ENCODE measurements at places on chromosomes 12 and 14.

DNA sequence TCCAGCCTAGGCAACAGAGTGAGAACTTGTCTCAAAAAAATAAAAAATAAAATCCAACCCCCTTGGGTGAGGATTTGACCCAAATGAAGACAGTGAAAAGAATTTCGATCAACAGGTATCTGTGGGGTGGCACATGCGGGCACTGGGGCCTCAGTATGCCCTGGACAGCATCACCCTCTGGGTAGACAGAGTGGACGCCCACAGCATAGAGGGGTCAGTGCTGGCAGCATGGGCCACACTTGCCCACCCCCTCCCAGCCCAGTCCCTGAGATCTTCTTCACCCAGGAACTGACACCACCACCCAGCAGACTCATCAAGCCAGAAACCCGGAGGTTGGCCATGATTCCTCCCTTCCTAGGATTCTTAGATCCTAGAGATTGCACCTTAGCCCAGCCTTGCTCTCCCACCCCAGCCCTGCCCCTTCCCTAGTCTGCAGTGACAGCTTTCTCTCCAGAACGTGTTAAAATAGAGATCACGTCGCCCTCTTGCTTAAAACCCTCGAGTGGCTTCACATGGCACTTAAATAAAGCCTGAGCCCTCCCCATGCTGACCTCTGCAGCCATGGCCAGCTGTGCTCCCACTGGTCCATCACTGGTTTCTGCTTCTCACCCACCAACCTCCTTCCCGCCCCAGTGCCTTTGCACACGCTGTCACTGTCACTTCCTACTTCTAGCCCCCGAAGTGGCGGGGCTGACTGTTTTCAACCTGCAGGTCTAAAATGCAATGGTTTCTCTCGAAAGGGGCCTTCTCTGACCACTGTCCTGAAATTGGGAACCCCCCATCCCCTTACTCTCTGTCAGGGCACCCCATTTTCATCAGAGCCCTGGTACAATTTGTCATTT lies 26.2 kb upstream of the DYNC1H1 start:
- DNase-seq = no peak

DNA sequence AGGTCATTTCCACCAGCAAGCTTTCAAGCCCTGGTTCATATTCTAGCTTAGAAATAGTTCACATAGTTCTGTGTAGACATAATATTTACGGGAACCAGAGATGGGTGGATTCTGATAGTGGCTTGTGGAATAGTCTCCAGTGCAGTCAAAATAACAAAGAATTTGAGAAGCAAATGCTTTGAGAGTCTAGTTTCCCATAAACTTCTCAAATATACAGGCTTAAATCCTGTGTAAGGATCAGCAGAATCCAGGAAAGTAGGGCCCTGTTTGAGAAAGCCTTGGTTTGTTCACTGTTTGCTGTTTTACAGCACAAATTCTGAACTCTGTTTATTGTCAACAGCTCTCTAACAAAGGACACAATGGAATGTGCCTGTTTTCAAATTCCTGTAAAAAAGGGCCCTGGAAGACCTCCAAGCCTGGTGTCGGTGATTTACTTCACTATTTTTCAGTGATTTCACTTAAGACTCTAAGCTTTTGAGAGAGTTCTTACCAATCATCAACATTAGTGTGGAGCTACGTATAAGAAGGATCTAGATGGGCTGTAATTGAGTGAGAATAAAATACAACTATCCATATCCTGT lies 11.4 kb upstream of the FOS start:
- no peak for DNase-seq

DNA sequence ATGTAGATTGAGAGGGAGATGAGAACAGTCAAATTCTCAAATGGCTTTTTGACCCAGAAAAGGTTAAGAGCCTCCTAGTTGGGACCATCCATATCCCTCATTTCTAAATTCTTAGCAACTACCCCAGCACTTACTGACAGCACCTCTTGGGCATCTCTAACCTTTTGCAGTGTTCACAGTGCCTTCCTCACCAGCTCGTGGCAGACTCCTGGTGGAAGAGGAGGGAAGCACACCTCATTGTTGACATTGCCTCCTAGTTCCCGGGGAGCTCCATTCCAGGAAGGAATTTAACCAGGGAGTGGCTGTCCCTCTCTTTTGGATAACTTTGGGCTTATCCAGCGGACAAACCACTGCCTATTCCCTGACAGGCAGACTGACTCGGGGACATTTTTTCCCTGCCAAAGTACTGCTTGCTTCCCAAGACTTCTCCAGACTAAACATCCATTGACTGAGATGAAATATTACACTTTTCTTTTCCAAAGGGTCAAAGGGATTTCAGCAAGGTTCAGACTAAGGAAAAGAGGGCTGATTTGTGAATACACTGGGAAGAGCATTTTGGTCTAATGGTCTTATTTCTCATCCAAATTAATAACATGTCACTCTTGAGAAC lies 9.0 kb upstream of the OR6J1 start:
- peak; percentile 53 for DNase-seq

- DNase-seq = no peak
These were observed 24.6 kb downstream of the FAM222A start for GRCh38 chr12:109738209-109738608.

- DNase-seq = peak; percentile 86
These were observed at the start of gene ADCK1 for GRCh38 chr14:77799863-77800730. Gene ADCK1, plus strand, starts transcription at chr14:77800109. Its CDS starts 18,870 bp downstream, at chr14:77818979.

GRCh38 chr12:11805680-11806079 lies 156.2 kb downstream of the ETV6 start:
- no peak for DNase-seq

- DNase-seq = no peak
These were observed 429.4 kb upstream of the TMTC1 start for GRCh38 chr12:30213166-30213565.

DNA sequence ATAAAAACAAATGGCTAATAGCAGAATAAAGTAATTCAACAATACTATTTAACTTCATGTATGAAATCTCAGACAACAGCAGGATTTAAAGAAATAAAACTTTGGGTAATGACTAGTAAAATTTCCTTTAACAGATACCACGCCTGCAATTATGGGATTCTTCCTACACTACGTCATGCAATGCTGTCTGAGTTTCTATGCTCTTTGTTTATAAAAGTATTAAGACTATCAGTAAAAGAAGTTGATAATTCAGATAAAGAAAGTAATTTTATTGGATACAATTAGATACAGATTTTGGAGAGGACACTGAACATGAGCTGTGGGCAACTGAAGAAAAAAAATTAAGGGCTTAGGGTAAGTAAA lies 308.4 kb upstream of the LRFN5 start:
- DNase-seq = no peak

DNA sequence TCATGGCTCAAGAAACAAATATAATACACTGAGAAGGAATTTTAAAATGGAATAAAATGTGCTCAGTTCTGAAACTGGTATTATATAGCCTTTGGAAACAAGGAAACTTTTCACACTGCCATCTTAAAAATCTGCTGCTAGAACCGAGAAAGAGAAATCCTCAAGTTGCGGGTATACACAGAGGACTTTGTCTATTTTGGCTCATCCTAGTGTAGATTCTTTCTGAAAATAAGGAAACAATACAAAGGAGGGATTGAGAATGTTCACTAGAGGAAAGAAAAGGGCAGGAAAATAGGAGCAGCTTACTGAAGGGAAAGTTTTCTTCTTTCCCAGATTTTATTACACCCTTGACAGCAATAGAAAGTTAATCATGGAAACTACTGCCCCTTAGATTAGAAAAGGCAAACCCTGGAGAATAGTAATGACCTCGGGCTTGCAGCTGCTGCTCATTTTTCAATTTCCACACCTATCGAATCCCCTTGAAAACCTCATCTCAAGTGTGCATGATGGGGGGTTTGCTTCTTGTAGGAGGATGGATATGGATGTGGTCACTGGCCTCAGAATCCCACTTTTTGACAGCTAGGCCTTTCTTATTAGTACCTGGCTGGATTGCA lies 104.6 kb downstream of the DAAM1 start:
- DNase-seq = no peak

DNA sequence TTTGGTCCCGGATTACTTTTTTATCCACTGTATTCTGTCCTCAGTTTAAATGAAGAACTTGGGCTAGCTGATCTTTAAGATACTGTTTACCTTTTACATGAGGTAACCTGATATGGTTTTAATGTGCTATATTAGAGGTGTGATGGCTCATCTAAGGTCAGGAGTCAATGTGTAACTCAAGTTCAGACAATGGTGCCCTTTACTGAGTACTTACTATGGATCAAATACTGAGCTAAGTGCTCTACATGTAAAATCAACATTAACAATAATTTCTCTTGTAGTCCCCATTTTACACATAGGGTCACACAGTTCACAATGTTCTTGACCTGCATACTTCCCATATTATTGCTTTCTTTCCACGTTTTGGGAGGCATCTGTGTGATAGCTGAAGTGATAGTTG lies 79.2 kb downstream of the CEP83 start:
- DNase-seq = no peak

- no peak for DNase-seq
These were observed 3.7 kb upstream of the TAMALIN start for GRCh38 chr12:52003016-52003550.

DNA sequence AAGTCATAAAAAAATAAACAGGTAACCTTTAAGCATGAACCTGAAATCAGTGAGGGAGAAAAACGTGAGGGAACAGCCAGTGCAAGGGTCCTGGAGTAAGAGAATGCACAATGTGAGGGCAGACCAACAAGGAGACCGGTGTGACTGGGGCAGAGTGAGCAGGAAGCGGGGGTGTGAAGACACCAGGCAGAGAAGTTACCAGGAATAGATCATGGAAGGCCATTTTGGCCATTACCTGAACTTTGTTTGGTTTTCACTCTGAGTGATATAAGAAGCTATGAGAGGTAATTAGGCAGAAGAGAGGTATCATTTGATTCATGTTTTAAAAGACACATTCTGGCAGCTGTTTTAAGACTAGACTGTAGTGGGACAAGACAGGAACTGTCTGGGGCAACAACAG lies 15.0 kb downstream of the PAH start:
- no peak for DNase-seq

GRCh38 chr14:82421286-82421685 lies 887.6 kb upstream of the SEL1L start:
- DNase-seq = no peak

- DNase-seq = no peak
These were observed 192.2 kb upstream of the ARHGAP5 start for GRCh38 chr14:31884776-31885379.

- no peak for DNase-seq
These were observed 38.9 kb downstream of the ETV6 start for GRCh38 chr12:11688379-11688778.

- no peak for DNase-seq
These were observed 53.5 kb upstream of the DUSP6 start for GRCh38 chr12:89405626-89406345.

GRCh38 chr14:38210587-38211216 lies 3.0 kb downstream of the SSTR1 start:
- DNase-seq = no peak

GRCh38 chr14:97788364-97788763 lies 991.2 kb downstream of the VRK1 start:
- no peak for DNase-seq

DNA sequence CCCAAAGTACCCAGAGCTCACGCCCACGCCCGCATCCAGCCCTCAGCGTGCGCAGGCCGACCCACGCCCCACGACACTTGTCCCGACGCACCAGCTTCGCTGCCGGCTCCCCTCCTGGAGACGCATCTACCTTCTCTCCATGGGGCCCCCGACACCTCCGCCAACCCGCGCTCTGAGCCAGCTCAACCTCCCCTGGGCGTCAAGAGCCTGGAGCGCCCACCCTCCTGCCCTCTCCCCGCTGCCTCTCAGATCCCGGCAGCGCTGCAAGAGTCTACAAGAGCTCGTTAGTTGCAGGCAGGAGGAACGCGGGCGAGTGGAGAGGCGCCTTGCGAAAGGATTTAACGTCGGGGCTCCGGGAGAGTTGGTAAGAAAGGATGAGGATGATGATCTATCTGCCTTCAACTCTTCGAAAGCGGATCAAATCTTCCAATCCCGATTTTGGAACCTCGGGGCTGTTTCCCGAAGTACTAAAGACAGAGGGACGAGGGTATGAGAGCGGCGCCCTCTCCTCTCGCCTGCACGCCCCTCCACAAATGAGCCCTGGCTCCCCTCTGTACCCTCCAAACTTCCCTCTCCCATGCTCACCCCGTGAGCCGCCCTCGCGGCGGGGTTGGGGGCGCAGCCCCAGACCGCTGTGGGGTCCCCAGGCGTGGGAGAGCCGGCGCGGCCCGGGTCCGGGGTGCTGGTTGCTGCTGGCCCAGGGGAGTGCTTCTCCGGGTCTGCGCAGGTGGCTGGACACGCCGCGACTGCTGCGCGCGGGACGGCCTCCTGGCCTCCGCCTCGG lies 979 bp downstream of the LTBP2 start:
- no peak for DNase-seq

- no peak for DNase-seq
These were observed 778 bp downstream of the DNM1L start for GRCh38 chr12:32679920-32680237.

DNA sequence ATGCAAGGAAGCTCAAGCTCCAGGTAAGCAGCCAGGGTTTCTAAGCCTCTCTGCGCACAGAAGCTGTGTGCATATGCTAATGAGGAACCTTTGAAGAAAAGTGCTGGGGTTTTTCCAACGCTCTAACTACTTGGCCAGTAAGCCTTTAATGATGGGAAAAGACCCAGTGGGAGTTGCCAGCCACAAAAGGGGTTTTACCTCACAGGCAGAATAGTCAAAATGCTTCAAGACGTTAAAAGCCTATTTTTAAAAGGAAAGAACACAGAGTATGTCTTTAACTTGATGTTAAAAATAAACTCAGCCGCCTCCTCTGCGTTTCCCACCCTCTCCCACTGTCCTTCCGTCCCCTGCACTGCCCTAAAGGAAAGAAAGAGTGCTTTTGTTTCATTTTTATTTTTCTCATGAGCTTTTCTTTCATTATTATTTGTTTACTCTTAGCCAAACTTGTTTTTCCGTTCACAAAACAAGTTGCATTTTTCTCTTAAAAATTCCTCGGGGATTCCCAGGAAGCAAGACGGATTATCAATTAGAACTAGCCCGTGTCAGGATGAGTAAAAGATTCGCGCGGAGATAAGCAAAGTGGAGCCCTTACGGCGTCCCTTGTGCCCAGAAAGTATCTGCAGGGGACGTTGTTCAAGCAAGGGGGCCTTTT lies 209.8 kb upstream of the NUDT4 start:
- DNase-seq = peak; percentile 42

GRCh38 chr14:23580152-23580926 lies 1.7 kb upstream of the JPH4 start:
- DNase-seq = no peak

GRCh38 chr12:131494741-131495524 lies 216.0 kb upstream of the SFSWAP start:
- no peak for DNase-seq

DNA sequence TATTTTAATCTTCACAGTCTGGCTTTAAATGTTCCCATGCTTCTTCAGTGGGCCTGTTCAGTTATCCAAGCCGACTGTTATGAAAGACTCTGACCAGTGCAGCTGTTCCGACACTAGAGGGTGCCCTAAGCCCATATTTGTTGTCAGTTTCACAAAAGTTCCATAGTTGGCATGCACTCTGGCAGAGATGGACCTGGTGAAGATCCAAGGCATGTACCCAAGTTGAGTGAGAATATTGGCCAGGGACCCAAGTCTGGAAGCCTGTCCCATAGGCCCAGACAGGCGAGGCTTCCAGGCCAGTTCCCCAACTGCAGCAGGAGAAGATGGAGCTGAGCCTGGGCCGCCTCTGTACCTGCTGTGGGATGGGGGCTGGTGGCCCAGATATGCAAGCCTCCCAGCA lies 27.4 kb upstream of the GUCY2C start:
- peak; percentile 49 for DNase-seq

GRCh38 chr12:4153343-4153892 lies 120.1 kb upstream of the CCND2 start:
- DNase-seq = peak; percentile 67
